ENCODE measurements at places on chromosomes 4 and X.

- no peak for DNase-seq
Observed at GRCh38 chrX:30151964-30152363, 63.4 kb upstream of the MAGEB2 start.

DNA sequence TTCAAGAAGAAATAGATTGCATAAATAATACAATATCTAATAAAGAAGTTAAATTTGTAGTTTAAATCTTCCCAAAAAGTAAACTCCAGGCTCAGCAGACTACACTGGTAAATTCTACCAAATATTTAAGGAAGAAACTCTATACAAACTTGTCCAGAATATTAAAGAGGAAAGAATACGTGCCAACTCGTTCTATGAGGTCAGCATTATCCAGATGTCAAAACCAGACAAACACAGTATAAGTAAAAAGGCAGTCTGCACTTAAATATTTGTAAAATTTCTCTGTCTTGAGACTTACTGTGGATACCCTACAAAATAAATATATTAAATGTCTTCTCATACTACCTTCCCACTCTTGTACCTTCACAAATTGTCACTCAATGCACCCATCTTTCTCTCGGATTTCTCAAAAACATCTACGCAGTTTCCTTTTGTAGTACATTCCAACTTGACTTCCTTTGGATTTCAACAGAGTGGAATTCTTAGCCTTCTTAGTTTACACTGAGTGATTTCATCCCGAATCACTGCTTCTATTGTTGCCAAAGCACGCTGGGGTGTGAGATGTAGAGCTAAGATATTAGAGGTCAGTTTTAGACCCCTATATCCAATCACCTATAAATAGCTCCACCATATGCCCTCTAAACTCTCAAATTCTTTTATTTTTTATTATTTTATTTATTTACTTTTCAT lies 71.6 kb upstream of the MAB21L2 start:
- DNase-seq, result peak; percentile 83

DNA sequence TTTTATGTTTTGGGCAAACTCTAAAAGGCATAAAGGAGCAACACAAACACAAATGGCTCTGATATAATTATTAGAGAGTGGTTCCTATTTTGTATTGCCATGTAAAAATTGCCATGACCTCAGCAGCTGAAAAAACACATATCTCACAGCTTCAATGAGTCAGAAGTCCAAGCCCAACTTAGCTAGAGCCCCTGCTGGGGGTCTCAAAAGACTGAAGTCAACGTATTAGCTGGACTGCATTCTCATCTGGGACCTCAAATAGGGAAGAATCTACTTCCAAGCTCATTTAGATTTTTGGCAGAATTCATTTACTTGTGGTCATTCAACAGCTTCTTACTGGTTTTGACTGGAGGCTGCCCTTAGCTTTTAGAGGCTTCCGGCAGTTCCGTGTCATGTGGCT lies 47.4 kb downstream of the FREM3 start:
- peak; percentile 3 for DNase-seq

DNA sequence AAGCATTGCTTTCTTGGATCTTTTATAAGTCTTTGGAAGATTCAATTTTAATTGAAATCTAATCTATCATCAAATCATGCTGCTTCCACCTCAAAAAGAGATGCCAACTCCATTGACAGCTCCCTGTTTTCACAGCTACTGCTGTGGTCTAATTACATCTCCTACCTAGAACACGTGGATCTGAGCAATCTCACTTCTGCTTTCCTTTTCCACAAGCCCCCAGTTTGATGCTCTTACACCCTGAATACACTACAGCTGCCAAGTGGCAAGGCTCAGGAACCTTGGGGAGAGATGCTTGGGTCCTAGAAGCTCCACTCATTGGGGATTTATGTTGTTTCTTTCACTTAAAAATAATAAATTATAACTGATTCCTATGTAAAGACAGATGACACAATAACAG lies 172.0 kb downstream of the CFAP299 start:
- no peak for DNase-seq

- DNase-seq, result no peak
Observed at GRCh38 chrX:17542123-17542522, 167.1 kb downstream of the NHS start.

GRCh38 chr4:82780752-82781231 lies 17.8 kb downstream of the SCD5 start:
- peak; percentile 78 for DNase-seq

GRCh38 chrX:119230850-119231249 lies 5.2 kb upstream of the PGRMC1 start:
- peak; percentile 25 for DNase-seq

DNA sequence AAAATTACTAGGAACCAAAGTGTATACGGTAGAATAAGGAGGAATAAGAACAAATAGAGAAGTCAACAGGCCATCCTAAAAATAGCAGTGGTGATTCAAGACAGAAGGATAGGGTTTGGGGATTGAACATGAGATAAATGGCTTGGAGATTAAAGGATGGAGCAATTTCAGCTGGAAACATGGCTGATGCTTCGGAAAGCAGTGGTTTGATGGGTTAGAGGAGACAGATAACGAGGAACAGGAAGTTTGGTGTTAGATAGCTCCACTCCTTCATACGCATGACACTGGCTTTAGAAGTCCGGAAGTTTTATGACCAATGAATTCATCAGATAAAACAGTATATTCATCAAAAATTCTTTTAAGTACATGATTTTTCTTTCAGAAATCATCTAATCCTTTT lies 70.8 kb upstream of the GALNTL6 start:
- DNase-seq, result no peak

GRCh38 chr4:94889946-94890345 lies 132.2 kb downstream of the BMPR1B start:
- DNase-seq, result peak; percentile 86

DNA sequence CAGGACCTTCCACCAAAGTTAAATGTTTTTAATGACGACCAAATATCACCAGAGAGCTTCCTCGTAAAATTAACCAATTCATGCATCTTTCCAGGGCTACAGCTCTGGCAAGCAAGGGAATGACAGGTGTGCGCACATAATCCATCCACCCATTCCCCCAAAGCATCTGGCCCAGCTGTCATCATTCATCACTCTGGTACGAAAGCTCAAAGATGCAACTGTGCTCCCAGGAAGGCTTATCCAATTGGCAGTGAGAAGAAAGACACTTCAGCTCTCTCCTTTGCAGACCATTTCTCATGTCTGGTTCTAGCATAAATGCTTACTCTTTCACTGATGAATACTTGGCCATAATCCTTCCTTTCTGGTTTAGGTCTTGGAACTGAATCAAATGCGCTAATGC lies 139.2 kb downstream of the NSUN7 start:
- no peak for DNase-seq

- peak; percentile 84 for DNase-seq
Observed at GRCh38 chr4:4666693-4667621, 125.1 kb upstream of the STX18 start.

GRCh38 chr4:83285055-83285407 lies 433 bp upstream of the COQ2 start:
- peak; percentile 61 for DNase-seq

GRCh38 chr4:10173754-10174749 lies 57.5 kb upstream of the WDR1 start:
- no peak for DNase-seq

GRCh38 chr4:121554382-121554781 lies 142.4 kb downstream of the ANXA5 start:
- DNase-seq, result peak; percentile 38

DNA sequence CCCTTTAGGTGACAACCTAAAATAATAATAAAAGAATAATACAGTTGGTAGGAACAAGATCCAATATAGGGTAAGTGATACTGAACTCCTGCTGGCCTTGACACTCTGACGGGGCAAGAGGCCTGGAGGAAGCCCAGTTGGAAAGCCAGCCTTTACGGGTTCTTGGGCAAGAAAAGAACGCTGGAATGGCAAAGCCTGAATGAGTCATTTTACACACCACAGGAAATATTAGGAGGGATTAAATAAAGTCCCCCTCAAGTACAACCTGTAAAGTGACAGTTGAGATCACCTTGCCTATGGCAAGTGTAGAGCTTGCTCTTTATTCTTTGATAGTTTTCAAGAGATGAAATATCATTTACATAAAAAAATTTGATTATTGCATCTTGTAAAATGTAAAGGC lies 244.5 kb upstream of the TLL1 start:
- DNase-seq, result no peak

GRCh38 chr4:67700116-67700737 lies 728 bp downstream of the UBA6 start:
- no peak for DNase-seq

- peak; percentile 70 for DNase-seq
Observed at GRCh38 chr4:53854991-53855568, 209.3 kb downstream of the CHIC2 start.

DNA sequence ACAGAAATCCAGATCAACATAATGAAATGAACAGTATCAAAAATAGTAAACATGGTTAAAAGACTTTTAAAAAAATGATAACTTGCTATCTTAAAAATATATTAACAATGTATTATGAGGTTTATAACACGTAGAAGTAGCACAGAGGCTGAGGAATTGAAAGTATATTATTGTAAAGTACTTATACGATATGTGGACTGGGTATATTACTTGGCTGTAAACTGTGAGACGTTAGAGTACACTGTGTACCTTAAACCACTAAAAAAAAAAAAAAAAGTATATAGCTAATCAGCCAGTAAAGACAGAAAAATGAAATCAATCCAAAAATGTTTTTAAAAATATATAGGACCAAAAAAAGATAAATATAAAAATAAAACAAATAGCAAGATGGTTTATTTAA lies 120.6 kb downstream of the TET2 start:
- no peak for DNase-seq

GRCh38 chrX:95505721-95506120 lies 1178.9 kb upstream of the DIAPH2 start:
- no peak for DNase-seq

GRCh38 chrX:39990388-39990787 lies 107.4 kb downstream of the BCOR start:
- no peak for DNase-seq

DNA sequence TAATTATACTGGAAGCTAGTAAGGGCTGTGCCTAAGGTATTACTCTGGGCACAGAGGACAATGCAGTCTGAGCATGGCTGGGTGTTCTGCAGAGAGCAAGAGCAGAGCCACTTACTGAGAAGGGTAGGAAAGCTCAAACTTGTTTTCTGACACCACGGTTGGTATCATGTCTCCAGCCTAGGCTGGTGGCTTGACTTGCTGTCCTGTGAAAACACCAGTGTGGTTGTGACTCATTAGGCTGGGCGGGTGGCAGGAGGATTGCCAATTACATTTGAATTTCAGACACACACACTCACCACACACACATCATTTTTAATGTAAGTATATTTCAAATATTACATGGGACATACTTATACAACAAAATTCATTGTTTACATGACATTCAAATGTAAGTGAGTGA lies 19.7 kb upstream of the MTM1 start:
- peak; percentile 45 for DNase-seq

- DNase-seq, result no peak
Observed at GRCh38 chr4:62260254-62260653, 1060.1 kb downstream of the ADGRL3 start.

DNA sequence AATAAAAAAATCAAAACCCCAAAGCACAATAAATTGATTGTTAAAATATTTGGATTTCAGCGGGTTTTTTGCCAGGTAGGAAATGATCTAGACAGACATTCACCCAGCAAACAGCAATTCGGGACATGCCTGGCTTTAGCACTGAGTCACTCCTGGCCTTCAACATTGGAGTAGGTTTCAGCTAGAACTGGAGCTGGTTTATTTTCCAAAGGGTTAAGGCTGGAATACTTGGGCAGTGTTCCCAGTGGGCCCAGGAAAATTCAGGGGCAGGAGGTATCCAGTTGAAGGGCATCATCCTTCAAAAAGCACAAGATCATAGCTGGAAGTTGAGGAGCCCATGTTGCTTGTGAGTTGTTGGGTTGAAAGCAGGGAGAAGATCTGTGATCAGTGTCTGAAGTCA lies 41.0 kb downstream of the TXLNG start:
- peak; percentile 45 for DNase-seq

DNA sequence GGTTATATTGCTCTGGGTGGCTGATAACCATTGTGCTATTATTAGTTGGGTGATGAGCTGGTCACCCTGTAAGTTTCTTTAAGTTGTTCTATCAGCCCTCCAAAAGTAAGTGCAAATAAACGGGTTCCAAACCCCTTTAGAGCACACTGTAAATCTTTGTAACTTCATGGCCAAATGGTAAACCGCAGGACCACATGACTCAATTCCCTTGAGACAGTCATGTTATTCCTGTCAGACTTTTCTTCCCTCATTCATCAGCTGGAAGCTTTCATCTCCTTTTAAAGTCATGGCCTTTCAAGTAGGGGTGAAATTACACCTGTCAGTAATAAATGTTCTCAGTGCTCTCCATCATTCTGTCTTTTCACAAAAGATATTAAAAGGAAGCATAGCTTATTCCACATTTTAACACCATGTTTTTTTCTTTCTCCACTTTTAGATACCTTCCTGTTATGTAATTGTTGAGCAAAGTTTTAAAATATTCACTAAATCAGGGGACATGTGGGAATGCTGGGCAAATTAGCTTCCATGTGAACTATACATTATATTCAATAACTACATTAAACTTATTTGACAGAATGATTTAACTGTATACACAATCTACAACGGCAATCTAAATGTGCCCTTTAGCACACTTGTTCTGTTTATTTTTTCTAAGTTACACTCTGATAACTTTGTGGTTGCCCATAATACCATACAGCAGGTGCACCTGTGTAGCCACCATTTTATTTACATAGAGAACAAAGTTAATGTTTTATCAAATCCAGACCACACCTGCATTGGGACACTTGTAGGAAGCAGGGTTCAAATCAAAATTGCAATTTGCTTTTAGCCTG lies 275.5 kb downstream of the CFAP299 start:
- DNase-seq, result peak; percentile 72

GRCh38 chrX:2500803-2501558 lies at the start of the genes DHRSX and ZBED1:
DHRSX (minus strand) TSS chrX:2500976; CDS start chrX:2500925, 51 bp downstream.
ZBED1 (minus strand) TSS chrX:2500976; CDS start chrX:2490719, 10,257 bp downstream.
- peak; percentile 47 for DNase-seq

DNA sequence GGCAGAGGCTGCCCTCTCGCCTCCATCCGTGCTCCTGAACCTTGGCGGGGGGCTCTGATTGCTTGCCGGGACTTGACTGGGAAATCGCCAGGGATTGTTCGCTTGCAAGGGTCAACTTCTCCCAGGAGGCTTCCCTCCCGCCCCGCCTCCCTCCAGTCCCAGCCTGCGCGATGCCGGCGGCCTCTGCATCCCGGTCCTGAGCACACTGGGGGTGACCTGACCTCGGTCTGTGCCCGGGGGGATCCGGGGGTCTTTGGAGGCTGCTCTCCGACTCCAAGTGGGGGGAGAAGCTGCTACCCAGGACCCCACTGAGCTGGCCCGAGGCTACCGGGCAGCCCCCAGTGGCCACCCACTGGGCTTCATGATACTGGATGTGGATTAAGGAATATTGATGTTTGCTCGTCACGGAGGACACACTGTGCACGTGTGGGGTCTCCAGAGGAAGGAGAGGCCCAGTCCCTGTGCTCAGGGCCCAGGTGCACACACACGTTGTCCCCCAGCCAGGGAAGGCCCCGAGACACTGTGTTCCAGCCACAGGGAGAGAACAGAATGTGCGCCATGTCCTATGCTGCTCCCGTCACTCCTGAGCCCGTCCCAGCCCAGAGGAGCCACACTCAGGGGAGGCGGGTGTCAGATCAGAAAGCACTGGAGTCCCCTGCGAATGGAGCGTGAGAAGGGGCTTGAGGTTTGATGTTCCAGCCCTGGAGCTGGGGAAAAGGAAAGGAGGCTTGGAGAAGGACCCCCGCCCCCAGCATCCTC lies 55.9 kb upstream of the NKX1-1 start:
- DNase-seq, result no peak

- peak; percentile 28 for DNase-seq
Observed at GRCh38 chrX:13685126-13685763, 3.7 kb upstream of the RAB9A start.
